Left colon (tissue), 2 donors: ENCODE measurements at places on chromosomes 2 and 18.

GRCh38 chr2:116585669-116586327, 1228.7 kb upstream of the DDX18 start:
- no peak for DNase-seq

DNA sequence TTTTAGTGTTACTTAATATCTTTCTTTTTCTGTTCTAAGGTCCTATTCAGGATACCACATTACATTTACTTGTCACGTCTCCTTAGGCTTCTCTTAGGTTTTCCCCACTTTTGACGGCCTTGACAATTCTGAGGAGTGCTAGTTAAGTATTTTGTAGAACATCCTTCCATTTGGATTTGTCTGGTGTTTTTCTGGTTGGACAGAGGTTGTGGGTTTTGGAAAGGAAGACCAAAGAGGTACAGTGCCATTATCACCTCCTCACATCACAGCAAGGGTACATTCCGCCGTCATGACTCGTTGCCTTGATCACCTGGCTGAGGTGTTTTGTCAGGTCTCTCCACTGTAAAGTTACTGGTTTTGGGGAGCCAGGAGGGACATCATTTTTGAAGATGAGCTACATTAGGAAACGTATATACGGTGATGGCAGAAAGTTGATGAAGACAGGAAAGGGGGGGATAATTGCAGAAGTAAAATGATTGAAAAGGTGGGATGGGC, 88.4 kb upstream of the TMEM247 start:
- DNase-seq = no peak

DNA sequence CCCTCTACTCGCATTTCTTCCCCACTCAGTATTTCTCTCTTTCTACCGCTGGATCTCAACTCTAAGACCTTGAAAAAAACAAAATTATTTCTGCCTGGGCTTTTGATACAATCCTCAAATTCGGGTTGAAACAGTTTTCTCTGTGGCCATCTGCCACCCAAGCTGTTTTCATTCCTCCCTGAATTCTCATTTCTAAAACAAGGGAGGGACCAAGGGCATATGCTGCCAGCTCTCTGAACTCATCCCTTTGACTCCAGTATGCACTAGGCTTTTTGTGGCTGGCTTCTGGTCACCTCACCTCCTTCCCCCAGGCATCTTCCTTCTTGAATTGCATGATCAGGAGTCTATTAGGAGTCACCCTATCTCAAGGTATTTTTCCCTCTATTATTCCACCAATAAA, 49.5 kb downstream of the CCDC148 start:
- DNase-seq = no peak

DNA sequence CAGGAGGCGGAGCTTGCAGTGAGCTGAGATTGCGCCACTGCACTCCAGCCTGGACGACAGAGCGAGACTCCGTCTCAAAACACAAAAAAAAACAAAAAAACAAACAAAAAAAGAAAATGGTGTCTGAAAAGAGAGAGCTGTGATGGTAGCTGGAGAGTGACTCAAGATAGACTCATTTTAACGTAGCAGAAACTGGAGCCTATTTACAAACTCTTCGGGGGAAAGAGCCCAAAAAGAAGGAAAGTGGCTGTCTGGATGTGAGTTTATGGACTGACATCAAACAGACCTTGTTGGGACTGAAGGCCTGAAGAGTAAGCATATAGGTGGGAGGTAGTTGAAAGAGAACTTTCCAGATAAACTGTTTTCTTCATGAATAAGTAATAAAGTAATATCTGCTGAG, 51.8 kb downstream of the LIMS1 start:
- no peak for DNase-seq

GRCh38 chr18:12552879-12553242, 105.0 kb downstream of the SPIRE1 start:
- DNase-seq = no peak

GRCh38 chr18:13576598-13576997, 149.8 kb downstream of the FAM210A start:
- DNase-seq = no peak

- no peak for DNase-seq
Observed at GRCh38 chr2:206064077-206064476, 21.9 kb downstream of the INO80D start.

- no peak for DNase-seq
Observed at GRCh38 chr18:23085066-23085465, 50.2 kb upstream of the CABLES1 start.

DNA sequence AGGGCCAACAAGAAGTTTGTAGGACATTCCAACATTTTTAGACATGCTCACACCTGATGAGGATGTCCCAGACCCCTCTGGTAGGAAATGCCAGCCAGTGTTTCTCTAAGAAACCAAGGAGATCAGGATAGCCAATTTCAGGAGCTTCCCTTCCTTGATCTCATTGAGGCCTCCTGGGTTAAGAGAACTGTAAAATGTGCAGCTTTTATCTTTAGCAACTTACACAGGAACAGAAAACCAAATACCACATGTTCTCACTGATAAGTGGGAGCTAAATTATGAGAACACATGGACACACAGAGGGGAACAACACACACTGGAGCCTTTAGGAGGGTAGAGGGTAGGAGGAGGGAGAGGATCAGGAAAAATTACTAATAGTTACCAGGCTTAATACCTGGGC, 99.6 kb upstream of the MAP2 start:
- DNase-seq = no peak

DNA sequence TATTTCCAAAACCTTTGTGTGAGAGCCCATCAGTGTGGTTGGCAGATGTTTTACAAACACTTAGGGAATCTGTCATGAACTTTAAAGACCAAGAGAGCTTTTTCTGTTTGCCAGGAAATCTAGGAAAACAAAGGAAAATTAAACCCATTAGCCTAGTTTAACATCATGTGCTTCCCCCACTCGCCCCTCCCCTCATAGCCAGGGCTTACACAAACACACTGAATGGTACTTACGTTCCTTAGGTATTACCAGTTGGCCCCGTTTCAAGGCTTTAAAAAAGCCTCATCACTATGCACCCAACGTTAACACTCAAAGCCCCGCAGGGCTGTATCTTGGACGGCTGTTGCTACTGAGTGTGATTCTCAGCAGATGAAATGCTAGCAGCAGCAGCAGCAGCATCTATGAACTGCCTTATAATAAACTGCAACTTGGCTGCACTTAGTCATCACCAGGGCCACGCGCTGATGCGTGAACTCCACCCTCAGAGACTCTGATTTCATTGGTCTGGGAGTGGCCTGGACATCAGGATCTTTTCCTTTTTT, 20.1 kb upstream of the TTC39C start:
- no peak for DNase-seq
